ENCODE measurements at places on chromosomes 6 and 20.

DNA sequence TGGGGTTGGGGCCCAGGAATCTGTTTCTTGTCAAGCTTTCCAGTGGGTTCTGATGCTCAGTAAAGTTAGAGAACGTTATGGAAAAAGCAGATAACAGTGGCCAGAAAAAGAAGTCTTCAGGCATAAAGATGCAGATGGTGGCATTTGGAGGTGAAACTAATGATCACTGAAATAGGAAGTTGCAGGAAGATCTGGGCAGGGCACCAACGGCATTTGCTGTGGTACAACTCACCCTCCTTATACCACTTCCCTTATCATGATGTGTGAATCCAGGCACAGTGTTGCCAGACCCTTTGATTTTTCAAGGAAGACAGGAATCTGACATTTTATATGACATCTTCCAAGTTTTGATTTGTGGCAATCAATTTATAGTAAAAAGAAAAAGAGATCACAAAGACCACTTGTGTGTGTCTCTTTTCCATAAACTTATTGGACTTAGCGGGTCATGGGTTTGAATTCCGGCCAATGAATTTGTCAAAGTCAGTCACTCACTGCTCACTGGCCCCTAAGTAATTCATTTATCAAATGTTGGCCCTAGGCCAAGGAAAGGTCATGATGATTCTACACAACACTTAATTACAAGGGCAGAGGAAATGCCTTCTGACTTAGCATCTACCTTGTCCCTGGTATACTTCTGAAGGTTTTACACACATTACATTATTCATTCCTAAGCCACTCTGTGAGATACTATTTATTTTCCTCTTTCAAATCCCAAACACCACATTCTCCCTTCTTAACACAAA, 37.6 kb downstream of the LAMP5 start:
- DNase-seq = no peak

- DNase-seq = no peak
Measured at GRCh38 chr6:346386-347030, 45.0 kb upstream of the IRF4 start.

- no peak for DNase-seq
Measured at GRCh38 chr6:169960886-169961611, 209.6 kb downstream of the ERMARD start.

DNA sequence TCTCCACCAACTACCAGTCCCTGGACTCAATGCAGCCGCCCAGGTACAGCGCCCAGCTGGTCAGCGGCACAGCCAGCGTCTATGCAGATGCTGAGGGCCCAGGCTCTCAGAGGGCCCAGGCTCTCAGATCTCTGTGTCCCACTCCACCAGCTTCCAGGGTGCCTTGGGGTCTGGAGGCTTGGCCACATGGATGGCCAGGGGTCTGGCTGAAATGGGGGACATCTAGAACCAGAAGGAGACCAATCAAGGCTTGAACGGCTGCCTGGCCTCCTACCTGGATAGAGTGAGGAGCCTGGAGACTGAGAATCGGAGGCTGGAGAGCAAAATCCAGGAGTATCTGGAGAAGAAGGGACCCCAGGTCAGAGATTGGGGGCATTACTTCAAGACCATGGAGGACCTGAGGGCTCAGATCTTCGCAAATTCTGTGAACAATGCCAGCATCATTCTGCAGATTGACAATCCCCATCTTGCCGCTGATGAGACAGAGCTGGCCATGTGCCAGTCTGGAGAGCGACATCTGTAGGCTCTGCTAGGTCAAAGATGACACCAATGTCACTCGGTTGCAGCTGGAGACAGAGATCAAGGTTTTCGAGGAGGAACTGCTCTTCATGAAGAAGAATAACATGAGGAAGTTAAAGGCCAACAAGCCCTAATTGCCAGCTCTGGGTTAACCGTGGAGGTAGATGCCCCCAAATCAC, 44.1 kb upstream of the GRM4 start:
- DNase-seq = no peak

GRCh38 chr6:35522660-35523658, 10.3 kb upstream of the TULP1 start:
- DNase-seq = peak; percentile 39

DNA sequence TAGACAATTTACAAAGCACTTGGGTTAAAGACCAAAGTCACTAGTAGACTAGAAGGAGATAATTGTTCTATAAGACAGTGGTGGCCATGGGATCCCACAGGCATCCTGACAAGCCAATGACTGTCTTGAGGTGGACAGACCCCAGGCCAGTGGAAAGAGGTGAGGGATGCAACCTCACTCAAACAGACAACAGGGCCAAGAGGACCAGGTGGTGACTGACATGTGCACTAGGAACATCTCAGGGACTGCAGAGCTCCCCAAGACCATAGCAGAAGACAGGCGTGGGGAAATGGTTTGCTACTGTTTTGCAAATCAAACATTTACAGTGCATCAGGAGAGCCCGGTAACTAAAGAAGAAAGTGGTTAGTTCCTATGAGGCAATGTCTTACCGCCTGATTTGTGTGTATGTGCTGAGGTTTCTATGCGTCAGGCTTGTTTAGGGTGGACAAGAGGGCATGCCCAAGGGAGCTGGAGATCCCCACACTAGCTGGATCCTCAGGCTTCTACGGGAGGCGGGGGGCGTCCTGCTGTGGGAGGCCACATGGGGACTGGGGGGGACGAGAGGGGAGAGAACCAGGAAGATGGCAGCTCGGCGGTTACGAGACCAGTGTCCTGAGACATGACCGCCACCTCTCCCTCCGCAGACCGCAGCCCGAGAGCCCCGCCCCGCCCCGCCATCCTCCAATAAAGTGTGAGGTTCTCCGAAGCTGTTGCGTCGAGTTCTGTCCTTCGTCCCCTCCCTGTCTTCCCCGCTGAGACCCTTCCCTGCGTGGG, 623 bp upstream of the MRPS26 start:
- DNase-seq = no peak

DNA sequence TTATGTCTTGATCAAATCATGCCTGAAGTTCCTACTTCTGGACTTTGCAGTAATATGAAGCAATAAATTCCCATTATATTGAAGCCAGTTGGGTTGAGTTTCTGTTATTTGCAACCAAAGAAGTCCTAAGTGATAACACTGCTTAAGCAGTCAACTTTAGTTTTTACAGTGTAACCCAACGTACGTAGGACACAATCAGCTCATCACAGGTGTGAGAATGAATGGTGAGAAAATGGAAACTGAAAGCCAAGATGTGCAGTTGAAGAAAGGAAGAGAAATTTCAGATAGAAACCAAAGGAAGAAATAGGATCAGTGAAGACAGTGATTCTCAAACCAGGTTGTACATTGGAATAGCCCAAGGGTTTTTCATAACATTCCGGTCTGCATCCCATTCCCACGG, 211.4 kb upstream of the ZFP64 start:
- no peak for DNase-seq

GRCh38 chr20:19944772-19945459, 72.2 kb upstream of the NAA20 start:
- no peak for DNase-seq

- no peak for DNase-seq
Measured at GRCh38 chr6:36197739-36198221, 1.2 kb downstream of the BRPF3 start.

All from stimulated activated CD8-positive, alpha-beta memory T cell treated with anti-CD3 and anti-CD28 coated beads, Interleukin-7, amount 100 ng/mL, for 1 hour (primary cell).